ENCODE measurements at places on chromosomes 12 and 14.

DNA sequence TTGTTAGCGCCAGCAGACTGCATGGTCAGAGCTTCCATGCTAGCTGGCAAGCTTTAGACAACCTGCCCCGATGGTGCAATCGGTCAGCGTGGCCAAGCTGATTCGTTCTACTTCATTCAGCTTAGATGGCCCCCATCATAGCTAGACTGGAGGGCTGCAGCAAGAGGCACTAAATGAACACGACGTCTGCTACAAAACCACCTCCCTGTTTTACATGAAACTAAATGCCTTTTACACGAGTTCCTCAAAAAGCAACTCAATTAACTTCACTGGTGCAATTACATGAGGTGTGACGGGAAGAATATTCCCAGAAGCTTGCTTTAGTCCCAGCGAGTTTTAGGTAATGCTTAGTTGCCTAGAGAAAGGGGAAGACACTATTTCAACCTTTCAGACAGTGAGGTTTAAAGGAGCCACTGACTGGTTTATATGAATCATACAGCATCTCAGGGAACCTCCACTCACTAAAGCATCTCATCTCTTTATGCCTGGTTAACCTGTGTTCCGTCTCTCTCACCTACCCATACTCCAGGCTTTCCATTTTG is 8.4 kb downstream of the NIN start:
- no peak for DNase-seq

DNA sequence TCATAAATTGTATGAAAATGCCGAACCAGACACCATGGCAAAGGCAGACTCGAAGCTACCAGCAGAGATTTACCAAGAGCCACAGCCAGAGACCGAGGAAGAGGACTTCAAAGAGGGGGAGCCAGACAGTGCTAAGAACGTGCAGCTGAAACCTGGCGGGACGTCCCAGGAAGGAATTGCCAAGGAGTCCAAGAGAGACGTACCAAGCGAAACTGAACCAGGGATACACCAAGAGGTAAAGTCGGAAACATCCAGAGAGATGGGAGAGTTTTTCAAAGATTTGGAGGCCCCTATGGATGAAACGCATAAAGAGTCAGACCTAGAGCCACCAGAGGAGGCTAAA is 294 bp downstream of the SAMD15 start:
- no peak for DNase-seq

DNA sequence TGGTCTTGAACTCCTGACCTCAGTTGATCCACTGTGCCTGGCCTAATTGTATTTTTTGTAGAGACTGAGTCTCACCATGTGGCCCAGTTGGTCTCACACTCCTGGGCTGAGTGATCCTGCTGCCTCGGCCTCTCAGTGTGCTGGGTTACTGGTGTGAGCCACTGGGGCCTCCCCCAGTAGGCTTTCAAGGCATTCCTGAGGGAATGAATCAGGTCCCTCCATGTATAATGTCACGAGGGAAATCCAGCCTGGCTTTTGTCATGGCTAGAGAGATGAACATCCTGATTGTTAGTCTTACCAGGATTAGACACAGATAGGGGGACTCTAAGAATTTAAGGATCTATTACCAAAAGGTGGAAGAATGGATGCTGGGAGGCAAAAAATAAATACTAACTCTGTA is 51.9 kb downstream of the CPSF2 start:
- DNase-seq: no peak

- DNase-seq: no peak
Observed at GRCh38 chr12:69102856-69103255, 136.5 kb upstream of the CPSF6 start.

GRCh38 chr14:45145214-45145613 is 9.5 kb downstream of the FANCM start:
- DNase-seq: no peak

Data from activated gamma-delta T cell treated with Interleukin-2 at 50 U/mL for 16 hours (primary cell).